ENCODE measurements at places on chromosomes 13 and 19.

GRCh38 chr13:26929971-26930730 is 169.6 kb upstream of the GPR12 start:
- peak; percentile 75 for DNase-seq

DNA sequence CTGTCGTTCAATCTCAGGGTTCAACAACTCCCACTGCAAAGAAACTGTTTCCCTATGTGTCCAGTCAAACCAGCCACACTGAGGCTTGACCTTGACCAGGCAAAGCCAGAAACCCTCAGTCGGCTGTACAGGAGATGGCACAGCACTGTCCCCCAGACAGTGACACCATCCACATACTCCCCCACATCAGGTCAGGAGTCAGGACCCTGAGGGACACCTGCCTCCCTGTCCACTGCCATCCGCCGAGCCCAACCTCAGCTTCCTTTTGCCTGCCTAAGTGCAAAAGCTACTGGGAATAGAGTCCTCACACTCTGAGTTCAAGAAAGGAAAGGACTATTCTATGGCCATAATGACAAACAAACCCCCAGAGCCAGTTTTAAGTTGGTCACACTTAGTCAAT is 66.8 kb downstream of the ATP7B start:
- no peak for DNase-seq

DNA sequence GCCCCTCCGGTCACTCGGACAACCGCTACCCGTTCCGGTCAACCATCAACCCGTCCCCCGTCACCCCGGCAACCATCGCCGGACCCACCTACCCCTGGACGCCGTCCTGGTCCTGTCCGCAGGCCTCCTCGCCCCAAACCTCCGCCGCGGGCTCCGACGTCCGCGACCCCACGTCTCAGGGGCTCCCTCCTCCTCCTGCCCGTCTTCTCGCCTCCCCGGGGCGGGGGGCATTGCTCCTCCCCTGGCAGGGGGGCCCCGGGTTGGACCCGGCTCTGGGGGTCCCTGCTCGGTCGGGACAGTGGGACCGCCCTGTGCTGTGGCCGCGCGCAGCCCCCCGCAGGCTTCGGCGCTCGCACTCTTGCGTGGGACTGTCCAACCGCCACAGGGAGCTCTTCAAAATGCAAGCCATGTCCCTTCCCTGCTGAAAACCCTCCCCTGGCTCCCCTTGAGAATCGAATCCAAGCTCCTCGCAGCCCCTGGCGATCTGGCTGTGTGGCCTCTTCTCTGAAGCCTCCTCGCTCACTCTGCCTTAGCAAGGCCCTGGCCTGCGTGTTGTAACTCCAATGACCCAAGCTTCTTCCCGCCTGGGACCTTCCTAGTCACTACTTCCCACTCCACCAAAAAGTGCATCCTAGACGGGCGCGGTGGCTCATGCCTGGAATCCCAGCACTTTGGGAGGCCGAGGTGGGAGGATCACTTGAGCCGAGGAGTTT is 8.4 kb downstream of the EPHX3 start:
- DNase-seq: no peak

DNA sequence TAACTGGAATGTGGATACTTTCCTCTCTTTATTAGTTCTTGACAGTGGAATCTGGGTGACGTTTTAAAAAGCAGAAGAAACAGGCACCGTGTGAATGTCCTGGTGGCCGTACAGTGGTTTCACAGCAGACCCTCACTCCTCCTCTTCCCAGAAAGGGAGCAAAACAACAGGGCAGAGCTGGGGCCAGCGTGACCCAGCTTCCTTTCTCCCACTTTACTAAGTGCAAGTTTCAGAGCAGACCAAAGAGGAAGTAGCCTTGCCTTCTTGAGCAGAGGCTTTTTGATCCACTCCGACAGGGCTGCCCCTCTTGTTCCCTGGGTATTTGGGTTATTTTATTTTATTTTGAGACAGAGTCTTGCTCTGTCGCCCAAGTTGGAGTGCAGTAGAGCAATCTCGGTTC is 19.6 kb upstream of the C19orf33 start:
- DNase-seq: no peak

DNA sequence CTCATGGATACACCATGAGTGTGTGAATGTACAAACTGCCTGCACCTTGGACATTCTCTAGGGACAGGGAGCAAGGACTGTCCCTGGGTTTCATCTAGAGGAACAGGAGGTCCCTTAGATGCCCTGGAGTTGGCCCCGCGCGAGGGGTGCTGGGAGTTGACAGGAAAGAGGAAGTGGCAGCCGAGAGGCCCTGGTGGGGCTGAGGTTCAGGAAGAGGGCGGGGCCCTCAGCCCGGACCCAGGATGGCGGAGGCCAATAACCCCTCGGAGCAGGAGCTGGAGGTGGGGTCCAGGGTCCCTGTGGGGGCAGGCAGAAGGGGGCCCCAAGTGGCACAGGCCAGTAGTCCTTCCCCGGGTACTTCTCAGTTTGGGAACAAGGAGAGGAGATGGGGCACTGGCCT is 6.9 kb downstream of the PKN1 start:
- peak; percentile 87 for DNase-seq

DNA sequence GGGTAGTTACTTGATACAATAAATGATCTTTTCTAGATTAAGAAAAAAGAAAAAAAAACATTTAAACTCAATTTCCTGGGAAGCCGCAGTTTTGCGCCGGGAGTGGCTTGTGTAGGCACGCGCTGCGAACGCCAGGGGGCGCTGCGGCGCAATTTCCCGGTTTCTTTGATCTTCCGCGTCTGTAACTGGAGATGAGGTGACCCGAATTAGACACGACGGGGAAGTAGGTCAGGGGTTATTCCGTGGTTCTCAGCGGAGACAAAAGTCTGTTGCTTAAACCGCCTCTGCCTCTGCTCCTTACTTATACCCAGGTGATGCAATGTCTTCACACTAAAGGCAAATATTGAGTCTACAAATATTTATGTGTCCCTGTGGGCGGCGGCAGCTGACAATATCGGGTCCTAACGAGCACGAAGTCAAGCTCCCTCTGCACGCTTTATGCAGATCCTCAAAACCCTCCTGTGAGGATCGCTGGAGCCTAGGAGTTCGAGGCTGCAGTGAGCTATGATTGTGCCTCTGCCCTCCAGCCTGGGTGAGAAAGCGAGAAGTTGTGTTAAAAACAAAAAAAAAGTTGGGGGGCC is 15.2 kb downstream of the STXBP2 start:
- DNase-seq: peak; percentile 82

DNA sequence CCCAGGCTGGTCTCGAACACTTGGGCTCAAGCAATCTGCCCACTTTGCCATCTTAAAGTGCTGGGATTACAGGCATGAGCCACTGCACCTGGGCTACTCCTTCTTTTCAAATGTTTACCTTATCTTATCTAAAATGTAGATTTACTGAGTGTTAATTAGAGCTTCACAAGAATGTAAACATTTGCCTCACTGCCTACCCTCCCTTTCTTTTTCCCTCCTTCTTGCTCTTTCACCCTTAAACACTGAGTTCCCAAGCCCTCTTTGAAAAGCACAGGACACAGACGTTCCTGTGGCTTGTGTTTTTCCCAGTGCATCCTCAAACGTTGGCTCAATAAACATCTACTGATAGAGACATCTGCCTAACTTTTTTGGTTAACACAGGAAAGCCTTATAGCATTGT is 32.7 kb upstream of the CYSLTR2 start:
- no peak for DNase-seq

DNA sequence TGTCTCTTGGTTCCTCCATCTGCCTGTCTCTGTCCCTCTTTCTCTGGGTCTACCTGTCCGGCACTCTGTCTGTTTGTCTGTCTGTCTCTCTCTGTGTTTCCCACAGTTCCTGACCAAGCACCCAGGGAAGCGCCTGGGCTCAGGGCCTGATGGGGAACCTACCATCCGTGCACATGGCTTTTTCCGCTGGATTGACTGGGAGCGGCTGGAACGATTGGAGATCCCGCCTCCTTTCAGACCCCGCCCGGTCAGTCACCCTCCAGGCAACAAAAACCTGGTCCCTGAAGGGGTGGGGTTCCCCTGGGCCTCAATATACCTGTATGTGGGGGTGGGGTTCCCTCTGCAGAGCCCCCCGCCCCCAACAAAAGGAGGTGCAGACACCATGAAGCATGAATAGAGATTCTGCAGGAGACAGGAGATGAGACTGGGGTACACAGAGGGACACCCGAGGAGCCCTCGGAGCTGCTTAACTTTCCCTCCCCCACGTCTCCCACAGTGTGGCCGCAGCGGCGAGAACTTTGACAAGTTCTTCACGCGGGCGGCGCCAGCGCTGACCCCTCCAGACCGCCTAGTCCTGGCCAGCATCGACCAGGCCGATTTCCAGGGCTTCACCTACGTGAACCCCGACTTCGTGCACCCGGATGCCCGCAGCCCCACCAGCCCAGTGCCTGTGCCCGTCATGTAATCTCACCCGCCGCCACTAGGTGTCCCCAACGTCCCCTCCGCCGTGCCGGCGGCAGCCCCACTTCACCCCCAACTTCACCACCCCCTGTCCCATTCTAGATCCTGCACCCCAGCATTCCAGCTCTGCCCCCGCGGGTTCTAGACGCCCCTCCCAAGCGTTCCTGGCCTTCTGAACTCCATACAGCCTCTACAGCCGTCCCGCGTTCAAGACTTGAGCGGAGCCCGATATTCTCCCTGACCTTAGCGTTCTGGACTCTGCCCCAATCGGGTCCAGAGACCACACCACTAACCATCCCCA is 2.6 kb upstream of the CACNG7 start:
- DNase-seq: peak; percentile 61

- DNase-seq: no peak
These were observed 31.0 kb downstream of the THSD1 start for GRCh38 chr13:52374873-52375411.

GRCh38 chr13:52374389-52374788 is 31.6 kb downstream of the THSD1 start:
- no peak for DNase-seq
